ENCODE measurements at places on chromosomes 5 and 9. TPM values are rescaled to one million over a fixed set of nuclear protein-coding genes. Genes with fewer than 3 reads are reported as not detected.

- DNase-seq: no peak
These were observed 168.5 kb downstream of the ACTL7B start for GRCh38 chr9:108687006-108687987.

DNA sequence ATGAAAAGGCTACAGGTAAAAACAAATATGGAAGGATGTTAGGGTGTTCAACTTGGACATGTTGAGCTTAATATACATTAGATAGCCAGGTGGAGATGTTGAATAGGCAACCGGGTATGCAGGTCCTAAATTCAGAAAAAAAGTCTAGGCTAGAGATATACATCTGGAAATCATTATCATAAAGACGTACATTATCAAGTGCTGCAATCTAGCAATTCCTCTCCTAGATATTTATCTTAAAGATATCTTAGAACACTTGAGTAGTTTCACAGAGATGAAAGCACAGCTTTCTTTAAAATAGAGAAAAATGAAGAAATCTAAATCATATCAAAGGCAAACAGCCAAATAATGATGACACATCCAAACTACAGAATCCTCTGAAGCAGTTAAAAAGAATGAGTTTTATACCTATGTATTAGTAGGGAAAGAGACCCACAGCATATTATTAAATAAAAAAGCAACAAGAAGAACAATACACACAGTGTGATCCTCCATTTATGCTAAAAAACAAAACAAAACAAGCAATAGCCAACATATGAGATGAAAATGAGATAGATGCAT, 3.8 kb downstream of the NUDCD2 start:
- DNase-seq: no peak

GRCh38 chr5:68478301-68479095, 262.9 kb downstream of the PIK3R1 start:
- no peak for DNase-seq

Gene SETX
- 34.6 TPM for total RNA-seq

DNA sequence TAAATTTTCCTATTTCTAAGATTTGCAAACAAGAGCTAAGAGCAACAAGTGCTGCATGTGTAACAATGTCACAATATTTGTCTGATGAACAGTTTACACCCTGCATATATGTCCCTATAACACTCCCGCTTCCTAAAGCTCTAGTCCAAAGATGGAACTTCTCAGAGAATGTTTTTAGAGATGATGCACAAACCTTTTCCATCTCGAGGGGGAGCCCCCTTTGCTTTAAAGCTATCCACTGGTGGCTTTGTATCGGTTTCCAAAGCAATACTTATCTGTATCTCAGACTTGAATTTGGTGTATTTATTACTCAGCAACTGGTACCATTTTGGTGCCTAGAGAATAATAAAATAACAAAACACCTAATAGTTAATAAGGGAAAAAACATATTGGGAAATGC, 11.0 kb downstream of the CEP120 start:
- DNase-seq: no peak

GRCh38 chr5:124745007-124745927, 1.2 kb downstream of the ZNF608 start:
- no peak for DNase-seq

Gene C6
- total RNA-seq: not detected

GRCh38 chr9:129382281-129383018, 204.4 kb upstream of the IER5L start:
- no peak for DNase-seq

DNA sequence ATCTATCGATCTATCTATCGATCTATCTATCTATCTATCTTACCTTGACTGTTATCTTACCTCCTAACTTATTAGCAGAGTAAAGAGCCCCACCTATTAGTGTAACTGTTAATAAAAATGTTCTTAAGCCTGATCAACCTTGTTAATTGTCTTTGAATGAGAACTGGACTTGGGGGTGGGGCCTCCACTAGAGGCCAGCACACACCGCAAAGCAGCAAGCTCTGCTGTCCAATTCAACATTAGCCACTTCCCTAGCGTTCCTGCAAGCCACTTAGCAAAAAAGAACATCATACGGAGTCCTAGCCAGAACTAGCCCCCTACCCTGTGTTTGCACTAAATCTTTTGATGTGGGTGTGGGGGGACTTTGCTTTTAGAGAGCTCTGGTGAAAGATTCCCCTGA, 515.8 kb downstream of the KDM4C start:
- DNase-seq: no peak

DNA sequence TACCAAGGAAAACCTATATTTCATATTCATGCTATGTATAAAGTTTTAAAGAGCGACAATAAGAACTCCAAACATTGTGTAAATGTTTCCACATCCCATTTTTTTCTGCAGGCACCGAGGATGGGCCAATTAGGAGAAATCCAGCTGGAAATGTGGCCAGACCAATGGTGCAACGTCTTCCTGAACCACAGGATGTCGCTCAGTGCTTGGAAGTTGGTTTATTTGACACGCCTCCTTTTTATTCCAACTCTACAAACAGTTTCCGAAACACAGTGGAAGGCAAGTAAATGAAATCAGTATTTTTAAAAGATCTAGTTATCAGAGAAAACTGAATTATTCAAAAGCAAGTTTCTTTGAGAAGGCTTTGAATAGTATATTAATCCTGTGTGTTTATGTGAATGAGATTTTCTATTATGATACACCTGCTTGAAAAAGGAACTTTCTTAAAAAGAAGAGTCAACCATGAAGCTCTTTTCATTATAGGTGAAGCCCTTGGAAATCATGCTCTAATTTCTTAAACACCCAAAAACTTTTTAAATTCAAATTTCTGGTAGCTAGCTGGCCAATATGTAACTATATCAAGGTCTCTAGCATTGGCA, 9.1 kb downstream of the TYRP1 start:
- DNase-seq: no peak

DNA sequence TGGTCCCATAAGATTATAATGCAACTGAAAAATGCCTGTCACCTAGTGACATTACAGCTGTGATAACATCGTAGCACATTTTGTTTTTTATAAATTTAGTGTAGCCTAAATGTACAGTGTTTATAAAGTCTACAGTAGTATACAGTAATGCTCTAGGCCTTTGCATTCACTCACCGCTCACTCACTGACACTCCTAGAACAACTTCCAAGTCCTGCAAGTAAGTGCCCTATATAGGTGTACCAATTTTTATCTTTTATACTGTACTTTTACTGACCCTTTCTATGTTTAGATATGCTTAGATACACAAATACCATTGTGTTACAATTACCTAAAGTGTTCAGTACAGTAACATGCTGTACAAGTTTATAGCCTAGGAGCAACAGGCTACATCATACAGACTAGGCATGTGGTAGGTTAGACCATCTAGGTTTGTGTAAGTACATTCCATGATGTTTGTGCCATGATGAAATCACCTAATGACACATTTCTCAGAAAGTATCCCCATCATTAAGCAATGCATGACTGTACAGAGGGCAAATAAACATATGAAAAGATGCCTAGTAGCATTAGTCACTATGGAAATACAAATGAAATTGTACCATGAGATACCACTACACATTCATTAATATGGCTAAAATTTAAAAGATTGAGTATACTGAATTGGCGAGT, 127.6 kb downstream of the TRPM6 start:
- no peak for DNase-seq

DNA sequence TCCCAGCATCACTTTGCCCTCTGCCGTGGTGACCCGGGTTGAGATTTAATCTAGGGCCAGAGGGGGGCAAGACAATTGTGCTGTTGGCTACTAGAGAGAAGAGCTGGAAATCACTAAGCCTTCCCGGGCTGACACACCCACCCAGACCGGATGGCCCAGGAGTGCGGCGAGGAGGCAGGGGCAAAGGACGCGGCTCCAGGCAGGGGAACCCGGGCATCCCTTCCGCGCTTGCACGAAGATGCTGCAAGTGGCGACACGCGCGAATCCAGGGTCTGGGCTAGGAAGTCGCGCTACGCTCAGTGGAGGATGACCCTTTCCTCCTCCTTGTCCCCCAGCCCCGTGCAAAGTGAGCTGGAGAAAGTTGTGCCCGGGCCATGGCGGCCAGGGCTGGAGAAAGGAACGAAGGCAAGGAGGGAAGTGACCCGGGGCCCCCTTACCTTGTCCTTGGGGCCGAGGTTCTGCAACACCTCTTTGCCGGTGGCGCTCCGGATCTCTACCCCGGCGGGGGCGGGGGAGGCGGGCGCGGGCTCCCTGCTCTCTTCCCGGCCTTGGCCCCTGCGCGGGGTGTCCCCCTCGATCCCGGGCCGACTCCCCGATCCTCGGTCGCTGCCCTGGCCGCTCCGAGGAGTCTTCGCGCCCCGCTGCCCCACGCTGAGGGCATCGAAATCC, 693 bp downstream of the DPYSL3 start:
- DNase-seq: peak; percentile 69

Measured in SJSA1 (cell line).